ENCODE measurements at places on chromosomes 11 and 22.
A peak's percentile ranks its signal among the peaks of the same experiment; 100 is the strongest.

- no peak for DNase-seq
Measured at GRCh38 chr22:39266398-39267030, 21.7 kb upstream of the PDGFB start.

GRCh38 chr22:45200230-45200629, 36.5 kb downstream of the NUP50 start:
- DNase-seq: no peak

GRCh38 chr11:44767421-44767820, 40.7 kb downstream of the TSPAN18 start:
- DNase-seq: peak; percentile 38

DNA sequence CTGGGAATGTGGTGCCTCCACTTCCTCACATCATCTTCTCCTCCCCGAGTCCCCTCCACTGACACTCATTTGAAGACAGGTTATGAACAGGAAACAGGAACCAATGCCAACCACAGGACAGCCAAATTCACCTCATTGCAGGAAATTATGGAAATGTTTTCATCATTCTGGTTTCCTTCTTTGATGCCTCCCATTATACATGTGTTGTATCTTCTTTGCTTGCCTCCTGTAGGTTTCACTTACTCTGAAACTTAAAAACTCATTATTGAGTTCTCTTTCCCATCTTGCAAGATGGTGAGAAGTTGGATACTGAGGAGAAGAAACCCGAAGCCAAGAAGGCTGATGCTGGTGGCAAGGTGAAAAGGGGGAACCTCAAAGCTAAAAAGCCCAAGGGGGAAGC, 108.5 kb downstream of the PHF21B start:
- DNase-seq: peak; percentile 5

- DNase-seq: no peak
Measured at GRCh38 chr11:130813196-130813595, 103.1 kb downstream of the SNX19 start.

DNA sequence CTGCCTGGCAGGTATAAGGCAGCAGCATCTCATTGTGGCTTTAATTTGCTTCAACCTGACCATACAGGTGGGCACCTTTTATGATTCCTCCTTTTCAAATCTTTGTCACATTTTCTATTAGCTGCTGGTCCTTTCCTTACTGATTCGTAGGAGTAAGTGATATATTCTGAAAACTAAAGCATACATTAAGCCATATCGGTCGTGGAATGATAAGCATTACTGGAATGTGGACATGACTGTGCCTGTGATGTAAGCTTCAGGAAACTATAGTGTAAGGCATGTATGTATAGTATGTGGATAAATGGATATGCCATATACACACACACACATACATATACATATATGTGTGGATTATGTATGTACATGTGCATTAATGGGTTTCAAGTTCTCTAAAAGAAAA, 20.8 kb downstream of the YPEL1 start:
- no peak for DNase-seq

- DNase-seq: no peak
Measured at GRCh38 chr11:45590743-45591142, 74.7 kb downstream of the CHST1 start.

- DNase-seq: no peak
Measured at GRCh38 chr11:132520199-132520598, 1012.1 kb downstream of the OPCML start.

DNA sequence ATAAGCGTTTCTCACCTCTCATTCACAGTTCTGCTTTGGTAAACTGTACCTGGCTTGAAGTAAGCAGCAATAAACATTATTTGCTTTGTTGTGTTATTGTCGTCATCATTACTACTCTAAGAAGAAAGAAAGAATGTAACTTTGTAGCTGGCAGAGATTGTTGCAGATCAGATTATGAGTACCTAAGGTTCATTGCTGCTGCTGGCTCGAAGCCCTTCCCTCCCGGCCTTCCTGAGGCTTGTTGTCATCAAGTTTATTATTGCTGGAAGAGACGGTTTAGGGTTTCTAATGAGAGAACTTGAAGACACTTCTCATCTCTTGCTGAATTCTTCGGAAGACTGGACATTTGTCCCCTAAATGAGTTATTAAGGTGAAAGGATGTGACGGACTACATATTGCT, 101.3 kb downstream of the GRAMD1B start:
- DNase-seq: no peak

DNA sequence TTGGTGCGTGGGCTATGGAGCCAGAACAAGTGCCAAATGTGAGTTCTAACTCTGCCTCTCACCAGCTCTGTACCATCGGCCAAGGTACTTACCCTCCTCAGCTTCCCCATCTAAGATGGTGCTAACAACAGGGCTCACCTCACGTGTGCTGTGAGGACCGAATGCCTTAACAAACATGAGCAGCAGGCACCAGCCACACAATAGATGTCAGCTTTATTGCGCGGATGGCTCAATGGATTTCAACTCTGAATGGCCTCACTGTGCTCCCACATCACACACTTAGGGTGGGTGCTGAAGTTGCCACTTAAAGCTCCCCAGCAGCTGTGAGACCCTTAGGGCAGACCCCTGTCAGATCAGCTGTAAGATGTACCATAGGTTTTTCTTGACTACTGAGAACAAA, 24.1 kb downstream of the RELT start:
- no peak for DNase-seq

- no peak for DNase-seq
Measured at GRCh38 chr11:129943036-129943435, 47.7 kb upstream of the NFRKB start.

DNA sequence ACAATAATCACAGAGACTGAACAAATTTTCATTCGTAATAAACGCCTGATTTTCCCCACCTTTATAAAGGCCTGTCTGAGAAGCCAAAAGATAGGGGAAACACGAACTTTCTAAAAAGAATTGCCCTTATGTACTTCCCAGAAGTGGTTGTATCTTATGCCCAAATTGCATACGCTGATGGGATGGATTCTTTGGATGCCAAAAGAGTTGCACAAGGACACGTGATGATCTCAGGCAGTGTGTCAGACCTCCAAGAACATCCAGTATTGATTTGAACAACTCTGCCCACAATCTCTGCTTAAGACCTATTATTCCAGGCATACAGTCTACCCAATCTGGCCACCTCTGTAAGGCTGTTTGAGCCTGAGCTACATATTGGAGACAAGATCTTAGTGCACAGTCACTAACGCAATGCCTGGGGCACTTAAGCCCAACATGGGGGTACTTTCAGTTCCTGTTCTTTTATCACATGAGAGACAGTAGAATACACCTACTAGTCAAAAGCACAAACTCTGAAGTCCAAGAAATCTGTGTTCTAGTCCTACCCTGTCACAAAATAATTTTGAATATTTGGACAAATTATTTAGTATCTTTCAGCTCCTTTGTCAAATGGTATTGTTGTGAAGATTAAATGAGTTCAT, 38.9 kb downstream of the OR10A6 start:
- no peak for DNase-seq

- DNase-seq: peak; percentile 87
Measured at GRCh38 chr22:41285441-41285819, 557 bp downstream of the RANGAP1 start.

DNA sequence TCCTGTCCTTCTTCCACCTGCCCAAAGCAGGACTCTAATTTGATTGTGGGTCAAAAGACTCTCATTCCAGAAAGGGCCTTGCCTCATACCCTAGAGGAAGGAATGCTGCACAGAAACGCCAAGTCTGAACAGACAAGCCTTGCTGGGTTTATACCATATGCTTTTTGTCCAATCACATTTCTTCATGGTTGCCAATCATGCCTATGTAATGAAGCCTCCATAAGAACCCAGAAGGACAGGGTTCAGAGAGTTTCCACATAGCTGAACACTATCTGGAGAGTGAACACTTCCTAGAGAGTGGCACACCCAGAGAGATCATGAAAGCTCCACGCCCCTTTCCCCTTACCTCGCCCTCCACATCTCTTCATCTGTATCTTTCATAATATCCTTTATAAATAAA, 4.8 kb upstream of the SAA2 start:
- peak; percentile 50 for DNase-seq
